ENCODE measurements at places on chromosomes 6 and 20.

GRCh38 chr6:138480279-138480949 is 18.9 kb downstream of the NHSL1 start:
- no peak for DNase-seq

DNA sequence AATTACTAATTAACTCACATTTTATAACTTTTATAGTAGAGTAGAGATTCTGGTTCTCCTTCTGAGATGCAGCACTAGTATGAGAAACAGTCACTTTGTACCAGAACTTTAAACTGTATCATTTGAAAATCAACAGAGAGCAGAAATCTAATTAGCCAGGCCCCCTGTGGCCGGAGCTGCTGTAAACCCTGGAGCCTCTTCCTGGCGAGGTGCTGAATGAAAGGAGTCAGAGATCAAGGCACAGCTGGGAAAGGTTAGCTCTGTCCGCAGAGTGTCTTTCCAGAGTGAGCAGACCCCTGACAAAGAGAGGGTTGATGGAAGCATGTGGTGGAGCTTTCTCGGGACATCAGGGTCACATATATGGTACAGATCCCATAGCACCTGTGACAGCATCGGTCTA is 703.8 kb downstream of the RFPL4B start:
- DNase-seq = no peak

DNA sequence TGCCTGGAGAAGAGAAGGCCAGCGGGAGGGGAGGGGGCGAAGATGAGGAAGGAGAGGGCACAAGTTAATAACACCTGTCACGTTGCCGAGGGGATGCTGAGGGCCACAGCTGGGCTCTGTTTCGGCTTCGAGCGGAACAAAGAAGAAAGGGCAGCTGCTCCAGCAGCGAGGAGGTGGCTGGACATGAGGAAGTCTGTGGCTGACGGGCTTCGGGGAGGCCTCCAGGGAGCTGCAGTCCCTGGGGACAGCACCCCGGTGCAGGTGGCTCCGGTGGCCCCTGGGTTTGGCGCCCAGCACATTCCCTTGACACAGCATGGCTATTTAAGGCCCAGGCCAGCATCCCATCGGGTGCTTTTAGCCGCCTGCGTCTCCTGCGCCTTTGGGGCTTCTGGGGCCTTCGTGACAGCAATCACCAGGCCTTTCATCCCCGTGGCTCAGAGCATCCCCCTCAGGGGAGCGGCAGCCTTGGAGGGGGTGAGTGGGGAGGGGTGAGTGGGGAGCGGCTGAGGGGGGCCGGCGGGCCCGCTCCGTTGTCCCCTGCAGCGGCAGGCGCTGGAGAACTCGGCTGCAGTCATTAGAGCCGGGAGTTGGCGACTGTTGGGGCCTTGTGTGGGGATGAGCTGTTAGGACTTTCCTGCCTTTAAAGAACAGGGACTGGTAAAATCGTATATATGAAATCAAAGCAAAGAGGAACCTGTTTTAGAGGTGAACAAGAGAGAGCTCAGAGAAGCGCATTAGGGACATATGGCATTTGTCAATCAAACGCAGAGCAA is 99.0 kb downstream of the TMEM242 start:
- DNase-seq = no peak

DNA sequence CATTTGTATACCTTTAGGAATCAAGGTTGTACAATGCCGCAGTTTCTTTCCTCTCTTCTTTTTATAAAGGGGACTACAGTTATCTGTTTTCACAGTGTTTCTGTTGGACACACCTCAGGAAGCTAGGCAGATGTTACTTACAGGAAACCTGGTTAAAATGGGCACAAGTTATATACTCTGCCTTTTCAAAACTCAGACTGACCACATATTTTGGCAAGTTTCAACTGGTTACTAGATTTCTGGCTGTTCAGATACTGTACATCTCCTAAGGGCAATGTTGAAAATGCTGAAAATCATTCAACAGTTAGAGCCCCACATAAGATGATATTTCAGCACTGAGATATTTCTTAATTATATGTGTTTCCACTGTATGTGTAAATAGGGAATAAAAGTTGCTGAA is 92.5 kb upstream of the SLC35B3 start:
- no peak for DNase-seq

GRCh38 chr20:62606016-62606415 is 36.3 kb upstream of the SLCO4A1 start:
- DNase-seq = no peak

GRCh38 chr20:51583499-51583898 is 41.0 kb upstream of the NFATC2 start:
- DNase-seq = no peak

- DNase-seq = no peak
Measured at GRCh38 chr6:12369781-12370262, 79.7 kb downstream of the EDN1 start.

DNA sequence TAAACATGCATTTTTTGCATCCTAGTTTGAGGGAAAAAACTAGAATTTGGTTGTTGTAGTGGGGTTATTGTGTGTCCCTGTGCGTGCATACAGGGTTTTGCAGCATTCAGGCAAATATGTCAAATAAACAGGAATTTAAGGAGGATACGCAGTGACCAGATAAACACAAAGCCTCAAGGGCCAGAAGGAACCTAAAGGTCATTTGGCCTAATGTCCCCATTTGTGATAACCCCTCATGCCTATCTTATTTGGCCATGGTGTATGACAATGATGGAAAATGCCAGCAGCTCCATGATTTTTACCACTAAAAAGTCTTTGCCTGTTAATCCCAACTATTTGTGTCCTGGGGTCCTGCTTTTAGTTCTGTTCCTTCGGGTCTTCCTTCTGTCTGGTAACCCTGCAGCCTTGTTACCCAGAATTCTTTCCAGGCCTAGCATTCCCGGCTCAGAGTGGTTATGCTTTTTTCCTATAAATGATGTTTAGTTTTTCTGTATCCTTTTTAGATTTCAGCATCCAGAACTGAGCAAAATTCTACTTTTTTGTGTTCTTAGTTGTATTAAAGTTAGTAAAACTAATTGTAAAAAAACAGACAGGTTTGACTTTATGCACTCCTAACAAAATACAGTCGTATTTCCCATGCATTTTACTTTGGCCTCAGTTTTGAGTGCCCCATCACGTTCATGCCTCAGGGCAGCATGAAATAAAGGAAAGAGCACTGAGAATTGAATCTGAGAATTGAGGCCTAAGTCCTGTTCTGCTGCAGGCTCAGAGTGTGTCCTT is 4.4 kb downstream of the STX16 start:
- DNase-seq = no peak
